ENCODE measurements at places on chromosomes 12 and 14.
A peak's percentile ranks its signal among the peaks of the same experiment; 100 is the strongest.

DNA sequence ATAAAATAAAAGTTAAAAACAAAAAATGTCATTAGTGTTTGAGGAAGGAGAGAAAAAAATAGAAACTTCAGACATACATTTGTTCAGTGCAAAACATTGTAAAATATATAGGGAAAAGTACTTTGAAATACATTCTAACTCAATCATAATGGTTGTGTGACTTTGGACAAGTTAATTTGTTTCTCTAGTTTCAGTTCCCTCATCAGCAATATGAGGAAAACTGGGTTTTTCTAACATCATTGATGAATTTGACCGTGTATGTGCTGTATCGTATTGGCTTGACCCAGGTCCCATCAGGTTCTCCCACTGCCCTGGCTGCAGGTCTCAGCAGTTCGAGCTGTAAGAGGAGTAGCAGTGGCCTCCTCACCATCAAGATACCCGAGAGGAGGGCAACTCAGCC is 173.9 kb upstream of the ATF7IP start:
- DNase-seq = no peak

DNA sequence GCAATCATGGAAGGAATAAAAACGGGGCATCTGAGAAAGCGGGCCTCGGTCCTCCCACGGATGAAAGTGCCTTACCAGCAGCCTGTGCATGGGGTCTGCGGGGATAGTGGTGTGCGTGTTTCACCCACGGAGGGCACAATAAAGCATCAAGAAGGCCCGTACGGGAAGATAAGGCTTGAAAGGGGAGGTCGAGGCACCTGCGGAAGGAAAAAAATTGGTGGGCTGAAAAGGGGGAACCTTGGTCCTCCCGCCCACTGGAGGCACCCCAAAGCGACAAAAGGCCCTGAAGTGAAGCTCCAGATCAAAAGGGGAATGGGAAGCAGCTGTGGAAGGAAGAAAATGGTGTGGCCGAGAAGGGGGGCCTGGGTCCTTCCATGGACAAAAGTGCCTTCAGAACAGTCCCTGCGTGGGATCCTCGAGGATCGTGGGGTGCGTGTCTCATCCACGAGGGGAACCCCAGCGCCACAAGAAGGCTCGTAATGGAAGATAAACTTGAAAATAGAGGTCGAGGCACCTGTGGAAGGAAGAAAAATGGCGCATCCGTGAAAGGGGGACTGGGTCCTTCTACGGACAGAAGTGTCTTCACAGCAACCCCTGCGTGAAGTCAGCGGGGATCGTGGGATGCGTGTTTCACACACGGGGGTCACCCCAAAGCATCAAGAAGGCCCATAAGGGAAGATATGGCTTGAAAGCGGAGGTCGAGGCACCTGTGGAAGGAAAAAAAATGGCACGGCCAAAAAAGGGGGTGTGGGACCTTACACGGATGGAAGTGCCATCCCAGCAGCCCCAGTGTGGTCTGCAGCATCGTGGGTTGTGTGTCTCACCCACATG is 276.9 kb downstream of the ALG10 start:
- no peak for DNase-seq

GRCh38 chr12:105740369-105740768 is 398.4 kb downstream of the NUAK1 start:
- DNase-seq = no peak

DNA sequence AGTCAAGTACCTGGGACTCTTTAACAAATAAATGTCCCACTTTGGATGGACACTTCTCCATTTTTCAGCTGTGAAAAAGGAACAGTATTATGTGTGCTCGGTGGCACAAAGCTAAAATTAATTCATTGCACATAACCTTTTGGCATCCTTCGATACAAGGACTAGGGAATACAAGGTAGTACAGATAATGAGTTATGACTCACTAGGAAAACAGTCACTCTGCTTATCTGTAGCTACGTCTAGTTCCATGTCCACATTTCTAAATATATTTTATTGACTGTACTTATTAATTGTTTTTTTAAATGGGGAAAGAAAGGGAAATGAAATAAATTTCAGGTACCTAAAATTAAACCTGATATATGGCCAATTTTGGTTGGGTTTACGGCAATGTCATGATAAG is 35.2 kb upstream of the RIC8B start:
- no peak for DNase-seq

GRCh38 chr12:107447336-107447735 is 238.3 kb upstream of the PWP1 start:
- no peak for DNase-seq

DNA sequence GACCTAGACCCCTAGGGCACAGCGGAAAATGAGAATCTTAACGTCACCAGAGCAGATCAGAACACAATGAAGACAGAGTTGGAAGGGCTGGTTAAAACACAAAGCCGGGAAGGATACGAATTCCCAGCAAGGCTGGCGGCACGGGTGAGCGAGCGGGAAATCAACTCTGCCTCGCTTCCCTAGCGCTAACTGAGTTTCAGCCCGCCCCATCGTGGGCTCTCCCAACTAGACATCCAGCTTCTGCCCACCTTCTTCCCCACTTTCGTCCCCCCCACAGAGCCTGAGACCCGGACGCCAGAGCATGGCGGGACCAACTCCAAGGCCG is 377 bp downstream of the CCNT1 start:
- no peak for DNase-seq

DNA sequence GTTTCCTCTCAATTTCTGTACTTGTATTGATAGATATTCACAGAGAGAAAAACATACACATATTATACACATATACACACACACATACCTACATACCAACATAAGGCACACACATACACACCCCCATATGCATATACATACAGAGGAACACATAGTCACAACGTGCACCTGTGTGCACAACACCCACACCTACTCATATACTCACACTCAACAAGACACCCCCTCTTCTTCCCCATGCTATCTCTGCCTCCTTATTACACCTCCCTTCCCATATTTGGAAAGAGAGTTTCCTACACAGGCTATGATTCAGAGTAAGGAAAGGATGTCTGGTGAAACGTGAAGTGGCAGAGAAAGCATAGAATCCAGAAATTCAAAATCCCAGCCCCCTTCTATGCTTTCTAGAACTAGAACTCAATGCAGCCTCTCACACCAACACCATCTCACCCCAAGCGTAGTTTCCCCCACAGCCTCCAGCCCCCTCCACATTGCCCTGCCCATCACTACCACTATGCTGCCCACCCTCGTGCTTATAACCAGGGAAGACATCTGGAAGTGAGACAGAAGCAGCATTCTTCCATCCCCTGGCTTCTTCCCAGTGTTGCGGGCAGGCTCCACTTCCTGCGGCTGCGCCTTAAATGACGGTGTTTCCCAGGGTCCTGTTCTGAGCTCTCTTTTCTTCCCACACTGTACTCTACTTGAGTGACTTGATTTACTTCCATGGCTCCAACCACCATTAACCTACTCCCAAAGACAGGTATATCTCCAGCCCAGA is 2.4 kb downstream of the RNASE8 start:
- no peak for DNase-seq

GRCh38 chr12:99043319-99043914 is 398.3 kb downstream of the APAF1 start:
- peak; percentile 25 for DNase-seq

DNA sequence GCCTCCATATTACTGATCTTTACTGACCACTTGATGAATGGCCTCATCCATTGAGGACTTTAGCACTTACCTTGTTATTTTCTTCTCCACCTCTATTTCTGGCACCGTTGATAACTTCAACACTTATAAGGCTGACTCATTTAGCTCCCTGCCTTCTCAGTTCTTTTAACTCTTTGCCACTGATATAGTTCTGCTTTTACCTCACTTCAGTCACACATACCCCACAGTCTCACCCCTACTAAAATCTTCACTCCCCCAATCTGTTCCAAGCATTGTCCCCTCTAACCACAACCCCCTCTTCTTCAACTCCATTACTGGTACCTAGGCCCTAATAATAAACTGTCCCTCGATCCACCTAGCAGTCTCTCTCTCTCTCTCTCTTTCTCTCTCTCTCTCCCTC is 141.0 kb downstream of the PAH start:
- no peak for DNase-seq

- DNase-seq = no peak
Observed at GRCh38 chr14:23186913-23187654, 3.6 kb upstream of the SLC7A8 start.

- no peak for DNase-seq
Observed at GRCh38 chr12:42385326-42385841, 59.4 kb downstream of the PPHLN1 start.

DNA sequence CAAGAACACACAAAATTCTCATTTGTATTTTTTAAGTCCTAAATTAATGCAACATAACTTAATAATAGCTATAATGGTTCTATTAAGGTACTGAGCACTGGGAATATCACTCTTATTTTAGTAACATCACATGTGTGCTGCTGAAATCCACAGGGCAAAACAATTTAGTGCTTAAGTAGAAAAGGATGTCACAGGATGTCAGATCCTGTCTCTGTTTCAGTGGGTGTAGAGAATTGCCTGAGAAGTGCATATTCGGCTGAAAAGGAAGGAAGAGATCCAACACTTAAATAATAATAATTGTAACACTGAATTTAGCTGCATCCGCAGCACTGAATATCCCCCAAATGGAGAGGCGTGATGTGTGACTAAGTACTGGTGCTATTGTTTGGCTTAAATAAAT is 8.6 kb downstream of the LDHB start:
- DNase-seq = no peak

GRCh38 chr12:121634836-121635235 is 8.5 kb downstream of the ORAI1 start:
- DNase-seq = no peak

- no peak for DNase-seq
Observed at GRCh38 chr14:53190938-53191337, 37.8 kb upstream of the DDHD1 start.

DNA sequence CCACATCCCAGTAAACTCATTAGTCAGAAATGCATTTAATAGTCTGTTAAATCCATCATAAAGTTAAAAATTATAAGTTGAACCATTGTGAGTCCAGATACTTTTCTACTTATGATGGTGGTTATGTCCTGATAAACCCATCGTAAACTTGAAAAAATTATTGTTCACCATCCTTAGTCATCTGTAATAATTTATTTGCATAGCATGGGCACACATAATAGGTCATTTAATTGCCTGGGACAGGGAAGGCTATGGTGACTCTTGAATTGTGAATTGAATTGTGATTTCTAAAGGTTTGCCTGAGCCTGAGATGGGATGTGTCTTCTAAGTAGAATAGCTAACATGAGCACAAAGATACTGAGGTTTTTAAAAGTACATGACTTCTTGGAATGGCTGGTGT is 21.5 kb downstream of the ZDHHC17 start:
- no peak for DNase-seq

DNA sequence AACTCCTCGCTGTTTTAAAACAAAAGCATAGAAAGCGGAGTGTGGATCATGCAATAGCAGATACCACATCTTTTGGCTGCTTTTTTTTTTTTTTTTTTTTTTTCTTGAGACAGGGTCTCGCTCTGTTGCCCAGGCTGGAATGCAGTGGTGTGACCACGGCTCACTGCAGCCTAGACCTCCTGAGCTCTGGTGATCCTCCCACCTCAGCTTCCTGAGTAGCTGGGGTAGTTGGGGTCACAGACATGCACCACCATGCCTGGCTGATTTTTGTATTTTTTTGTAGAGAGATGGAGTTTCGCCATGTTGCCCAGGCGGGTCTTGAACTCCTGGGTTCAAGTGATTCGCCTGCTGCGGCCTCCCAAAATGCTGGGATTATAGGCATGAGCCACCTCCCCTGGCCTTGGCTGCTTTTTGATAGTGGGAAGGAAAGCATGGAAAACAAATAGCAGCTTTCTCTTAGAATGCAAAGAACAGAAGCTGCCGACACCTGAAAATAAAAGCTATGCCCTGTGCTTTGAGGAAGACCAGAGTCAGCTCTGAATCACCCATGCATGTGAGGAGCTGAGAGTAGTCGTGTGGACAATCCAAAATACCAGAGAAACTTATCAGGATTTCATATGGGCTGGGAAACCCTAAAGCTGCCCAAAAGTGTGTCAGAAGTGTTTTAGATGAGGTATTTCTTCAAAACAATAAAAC is 3.6 kb upstream of the ELK3 start:
- DNase-seq = no peak

- DNase-seq = no peak
Observed at GRCh38 chr12:18192119-18192518, 69.2 kb upstream of the PIK3C2G start.

DNA sequence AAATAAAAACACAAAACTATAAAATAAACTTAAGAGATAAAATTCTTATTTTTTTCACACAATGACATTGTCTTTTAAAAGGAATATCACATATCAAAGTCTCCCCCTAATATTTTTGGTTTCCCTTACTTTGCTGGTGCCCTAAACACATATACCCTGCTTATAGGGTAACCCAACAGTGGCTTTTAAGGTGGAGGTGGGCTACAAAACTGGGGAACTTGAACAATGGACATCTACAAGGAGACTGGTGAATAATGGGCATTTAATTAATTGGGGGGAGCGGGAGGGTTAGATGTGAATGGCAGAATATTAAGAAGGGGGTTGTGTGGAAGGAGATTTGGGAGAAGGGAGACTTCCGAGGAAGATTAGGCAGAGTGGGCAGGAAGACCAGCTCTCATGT is 9.6 kb downstream of the B4GALNT1 start:
- DNase-seq = no peak

GRCh38 chr14:24475261-24475660 is 32.7 kb upstream of the SDR39U1 start:
- no peak for DNase-seq

GRCh38 chr12:92064422-92064821 is 81.2 kb downstream of the BTG1 start:
- DNase-seq = no peak

GRCh38 chr14:60760209-60760608 is 25.6 kb downstream of the MNAT1 start:
- no peak for DNase-seq

GRCh38 chr14:66069830-66070541 is 416.2 kb upstream of the CCDC196 start:
- no peak for DNase-seq

GRCh38 chr12:42372154-42372791 is 46.3 kb downstream of the PPHLN1 start:
- DNase-seq = no peak

GRCh38 chr12:112433551-112433950 is 14.8 kb downstream of the PTPN11 start:
- DNase-seq = no peak

DNA sequence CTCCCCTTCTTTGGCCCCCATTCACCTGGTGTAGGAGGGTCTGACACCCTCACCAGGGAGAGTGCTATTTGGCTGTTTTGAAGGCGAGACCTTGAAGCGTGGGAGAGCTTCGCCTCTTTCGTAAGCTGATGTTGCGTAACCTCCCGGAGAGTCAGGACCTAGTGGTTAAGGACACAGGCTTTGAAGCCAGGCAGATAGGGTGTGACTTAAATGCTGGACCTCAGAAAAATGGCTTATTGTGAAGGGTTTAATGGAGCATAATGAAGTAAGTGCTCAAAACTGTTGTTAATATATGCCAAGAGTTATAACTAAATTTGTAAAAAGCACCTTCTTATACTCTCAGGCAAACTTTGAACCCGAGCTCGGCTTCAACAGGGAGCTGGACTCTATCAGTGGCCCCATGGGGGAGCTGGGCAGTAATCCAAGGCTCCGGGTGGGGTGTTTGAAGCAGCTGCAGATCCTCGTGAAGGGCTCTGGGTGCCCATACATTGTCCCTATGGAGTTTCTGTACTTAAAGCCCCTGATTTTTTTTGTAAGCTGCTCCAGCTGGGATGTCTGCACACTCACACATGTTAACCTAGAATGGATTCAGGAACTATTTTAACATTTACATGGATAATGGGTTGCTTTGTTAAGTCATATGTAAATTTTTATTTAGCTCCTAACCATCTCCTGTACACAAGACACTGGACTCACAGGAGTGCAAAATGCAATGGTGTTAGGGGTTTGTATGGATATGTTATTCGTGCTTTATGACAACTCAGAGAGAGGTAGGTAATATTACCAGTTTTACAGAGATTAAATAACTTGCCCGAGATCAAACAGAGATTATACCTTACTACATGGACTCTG is 26.0 kb downstream of the PPFIBP1 start:
- peak; percentile 37 for DNase-seq

Data from CD4-positive, alpha-beta T cell treated with Interferon gamma for 1 hour (primary cell).